IMR-90 (cell line): ENCODE measurements at places on chromosomes 12 and 14. TPM values are rescaled to one million over a fixed set of nuclear protein-coding genes. Genes with fewer than 3 reads are reported as not detected.
A peak's percentile ranks its signal among the peaks of the same experiment; 100 is the strongest.

DNA sequence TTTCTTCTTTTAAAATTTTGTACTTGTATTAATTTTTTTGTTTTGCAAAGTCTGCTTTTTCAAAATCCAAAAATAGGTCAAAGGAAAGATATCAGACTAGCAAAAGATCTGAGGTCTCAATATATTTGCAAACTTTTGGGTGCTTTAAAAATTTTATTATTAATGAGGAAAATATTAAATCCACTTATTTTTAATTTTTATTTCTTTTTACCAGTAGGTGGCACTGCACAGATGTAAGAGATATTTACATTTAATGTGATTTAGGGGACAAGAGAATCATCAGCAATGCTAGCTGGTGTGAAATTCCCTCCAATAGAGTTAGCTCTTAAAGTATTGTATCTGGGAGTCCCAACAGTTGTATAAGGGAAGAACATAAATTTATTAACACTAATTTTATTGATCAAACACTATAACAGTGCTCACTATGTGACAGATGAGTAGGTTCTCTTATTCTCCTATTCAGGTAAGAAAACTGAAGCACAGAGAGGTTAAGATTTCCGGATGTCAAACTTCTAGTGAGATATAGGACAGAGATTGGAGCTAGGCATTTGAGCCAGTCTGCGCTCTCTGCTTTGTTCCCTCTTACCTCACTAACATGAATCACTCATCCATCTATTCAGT, 30.5 kb downstream of the ALX1 start:
- H3K36me3 ChIP-seq: no peaks in the 10 kb centered on the region
- H3K27me3 ChIP-seq: no peaks in the 10 kb centered on the region; the same call in 1 of the 2 replicates

DNA sequence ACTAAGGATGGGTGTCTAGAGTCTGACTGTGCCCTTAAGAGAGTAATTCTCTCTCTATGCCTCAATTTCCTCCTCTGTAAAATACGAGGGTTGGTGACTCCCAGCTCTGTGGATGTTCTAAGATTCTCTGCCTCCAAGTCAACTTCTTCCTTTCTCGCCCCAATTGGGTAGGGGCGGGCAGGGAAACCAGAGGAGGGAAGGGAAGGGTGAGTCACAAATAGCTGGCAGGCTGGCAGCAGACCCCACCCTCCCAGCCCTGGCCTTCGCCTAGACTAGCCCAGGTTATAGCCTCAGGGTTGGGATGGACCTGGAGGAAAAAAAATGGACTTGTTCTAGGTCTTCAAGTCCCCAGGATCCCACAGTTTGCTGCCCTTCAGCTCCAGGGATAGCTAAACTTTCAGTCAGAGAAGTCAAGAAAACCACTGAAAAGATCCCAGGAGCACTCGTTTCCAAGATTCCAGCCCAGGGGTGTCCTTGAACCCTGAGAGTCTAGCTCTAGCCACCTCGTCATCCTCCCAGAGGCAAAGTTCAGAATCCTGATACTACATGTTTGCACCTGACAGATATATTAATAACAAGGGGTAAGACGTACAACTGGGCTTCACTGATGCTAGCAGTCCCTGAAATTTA, 2.3 kb downstream of the DGKA start:
- DNase-seq: no peak
- H3K4me3 ChIP-seq: peak overlapping the region; percentile 11; the same call in 1 of the 2 replicates
- peaks cover 5% of the 10 kb centered on the region for H3K36me3 ChIP-seq
- no peaks in the 10 kb centered on the region for H3K27me3 ChIP-seq
- H3K4me1 ChIP-seq: peaks cover 15% of the 10 kb centered on the region

GRCh38 chr14:101188571-101188915, 285.0 kb upstream of the RTL1 start:
- no peak overlapping the region for H3K27ac ChIP-seq
- H3K36me3 ChIP-seq: no peaks in the 10 kb centered on the region
- H3K27me3 ChIP-seq: peaks cover 35% of the 10 kb centered on the region
- no peak for DNase-seq

DNA sequence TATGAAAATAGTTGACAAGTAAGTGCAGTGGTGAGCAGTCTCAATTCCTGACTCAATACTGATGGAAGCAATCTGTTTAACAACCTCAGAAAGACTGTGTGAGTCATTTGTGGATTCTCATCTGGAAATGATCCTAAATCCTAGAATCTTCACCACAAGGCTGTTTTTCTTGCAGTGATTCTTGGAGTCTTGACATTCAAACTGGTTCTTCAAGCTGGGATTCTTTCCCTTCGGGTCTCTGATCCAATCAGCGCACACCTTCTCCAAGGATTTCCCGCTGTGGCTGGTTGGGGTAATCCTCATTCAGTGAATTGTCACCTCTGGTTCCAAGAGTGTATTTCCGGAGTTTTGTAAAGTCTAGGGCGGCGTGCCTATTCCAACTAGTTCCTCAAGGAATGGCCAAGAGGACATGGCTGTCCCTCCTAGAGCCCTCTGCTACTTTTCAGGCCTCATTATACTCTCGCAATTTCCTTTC, 37.7 kb upstream of the FOXJ2 start:
- no peaks in the 10 kb centered on the region for H3K27me3 ChIP-seq
- peak overlapping the region; percentile 72 for H3K27ac ChIP-seq
- H3K4me1 ChIP-seq: peaks cover 11% of the 10 kb centered on the region

The PRB2 gene
- total RNA-seq: not detected in 2 replicates

The CDK4 gene
- 239 and 297 TPM in 2 replicates for total RNA-seq

The METTL17 gene
- 25.0 and 32.8 TPM in 2 replicates for total RNA-seq
